DMS79 treated with DMSO at 0.1 percent for 48 hours (cell line): ENCODE measurements at places on chromosomes 16 and 17.

DNA sequence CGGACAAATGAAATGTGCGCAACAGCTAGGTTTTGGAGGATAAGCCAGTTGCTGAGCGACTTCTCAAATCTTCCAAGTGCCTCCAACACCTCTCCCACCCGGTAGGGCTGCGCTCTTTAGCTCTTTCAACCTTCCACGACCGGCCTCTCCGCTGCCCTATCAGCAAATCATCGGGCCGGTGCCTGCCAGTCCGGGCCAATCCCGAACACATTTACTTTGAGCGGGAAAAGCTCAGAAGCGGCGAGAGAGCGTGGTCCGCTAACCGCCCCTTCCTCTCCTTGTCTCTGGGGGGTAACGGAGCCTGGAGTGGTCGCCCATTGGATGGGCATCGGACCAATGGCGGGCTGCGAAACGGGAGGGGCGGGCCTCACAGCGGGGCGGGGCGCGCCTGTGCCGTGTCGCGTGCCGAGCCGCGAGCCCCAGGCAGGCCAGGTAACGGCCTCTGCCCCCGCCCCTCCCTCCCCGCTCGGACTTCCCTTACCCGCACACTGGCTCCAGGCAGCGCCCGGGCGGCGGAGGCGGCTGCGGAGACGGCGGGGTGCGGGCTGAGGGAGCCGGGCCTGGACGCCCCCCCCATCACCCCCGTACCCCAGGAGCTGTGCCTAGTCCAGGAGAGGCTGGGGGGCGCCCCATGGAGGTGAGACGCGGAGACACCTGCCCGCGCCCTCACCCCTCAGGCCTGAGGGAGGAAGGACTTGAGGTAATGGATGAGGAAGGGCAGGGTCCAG lies at the start of gene MEIOC:
Gene MEIOC (plus strand): TSS at position 486 of the 728 bp plus-strand sequence. CDS start 146 bp downstream, at position 632.
- no peak for DNase-seq

DNA sequence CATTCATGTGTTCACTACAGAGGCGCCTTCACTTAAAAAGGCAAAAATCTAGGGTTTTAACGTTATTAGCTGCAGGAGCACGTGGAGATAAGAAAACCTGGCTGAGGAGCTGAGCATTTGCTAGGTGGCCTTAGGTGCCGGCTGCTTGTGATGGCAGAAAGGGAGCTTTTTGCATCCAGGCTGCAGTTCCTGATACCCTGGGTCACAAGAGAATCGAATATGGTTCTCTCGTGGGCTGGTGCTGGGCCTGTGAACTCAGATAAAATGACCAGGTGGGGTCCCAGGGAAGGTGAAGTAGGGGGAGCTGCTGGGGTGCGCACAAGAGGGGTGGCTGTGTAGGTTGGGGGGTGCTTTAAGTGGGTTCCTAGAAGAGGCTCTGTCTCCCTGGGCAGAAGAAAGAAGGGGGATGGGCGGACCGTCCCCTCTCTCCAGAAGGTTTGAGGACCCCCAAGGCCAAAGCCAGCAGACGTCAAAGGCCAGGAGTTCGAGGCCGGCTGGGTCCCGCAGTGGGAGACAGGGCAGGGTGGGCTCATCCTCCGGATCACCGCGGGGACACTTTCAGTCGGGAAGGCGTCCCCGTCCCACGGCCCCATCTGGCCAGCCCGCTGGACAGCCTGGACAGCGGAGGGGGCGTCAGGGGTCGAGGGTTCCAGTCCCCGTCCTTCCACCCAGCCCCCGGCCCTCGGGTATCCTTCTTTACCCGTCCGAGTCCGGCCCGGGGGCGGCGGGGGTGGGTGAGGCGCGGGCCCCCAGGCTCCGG lies 740 bp upstream of the CMIP start:
- DNase-seq, result no peak

- no peak for DNase-seq
Observed at GRCh38 chr17:82668631-82669099, 20.4 kb upstream of the WDR45B start.

GRCh38 chr17:63024716-63025115 lies 58.7 kb downstream of the TANC2 start:
- no peak for DNase-seq

DNA sequence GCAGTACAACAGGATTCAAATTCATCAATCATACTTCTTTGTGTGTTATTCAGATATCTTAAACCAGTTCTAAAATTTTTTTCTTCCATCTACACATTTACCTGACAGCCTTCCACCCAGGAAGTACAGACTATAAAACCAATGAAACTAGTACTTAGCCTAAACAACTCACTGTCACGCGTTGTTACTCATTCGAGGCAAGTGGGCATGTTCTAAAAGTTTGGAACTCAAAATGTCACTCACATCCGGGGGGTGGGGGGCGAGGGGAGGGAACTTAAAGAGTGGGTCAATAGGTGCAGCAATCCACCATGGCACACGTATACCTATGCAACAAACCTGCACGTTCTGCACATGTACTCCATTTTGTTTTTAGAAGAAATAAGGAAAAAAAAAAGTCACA lies 90.4 kb upstream of the PLEKHM1 start:
- DNase-seq, result no peak

DNA sequence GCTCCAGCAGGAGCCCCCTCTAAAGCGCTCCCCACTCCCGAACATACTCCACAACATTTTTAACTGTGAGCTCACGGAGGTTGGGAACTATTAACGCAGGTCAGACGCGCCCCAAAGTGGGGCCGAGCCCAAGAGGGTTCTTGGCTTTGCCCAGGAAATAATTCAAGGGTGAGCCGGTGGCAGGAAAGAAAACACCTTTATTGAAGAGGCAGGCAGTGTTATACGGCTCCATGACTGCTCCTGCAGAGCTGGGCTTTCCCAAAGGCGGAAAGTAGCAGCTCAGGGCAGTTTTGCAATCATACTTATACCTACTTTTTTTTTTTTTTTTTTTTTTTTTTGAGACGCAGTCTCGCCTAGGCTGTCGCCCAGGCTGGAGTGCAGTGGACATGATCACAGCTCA lies 6.2 kb downstream of the ADCY9 start:
- no peak for DNase-seq

DNA sequence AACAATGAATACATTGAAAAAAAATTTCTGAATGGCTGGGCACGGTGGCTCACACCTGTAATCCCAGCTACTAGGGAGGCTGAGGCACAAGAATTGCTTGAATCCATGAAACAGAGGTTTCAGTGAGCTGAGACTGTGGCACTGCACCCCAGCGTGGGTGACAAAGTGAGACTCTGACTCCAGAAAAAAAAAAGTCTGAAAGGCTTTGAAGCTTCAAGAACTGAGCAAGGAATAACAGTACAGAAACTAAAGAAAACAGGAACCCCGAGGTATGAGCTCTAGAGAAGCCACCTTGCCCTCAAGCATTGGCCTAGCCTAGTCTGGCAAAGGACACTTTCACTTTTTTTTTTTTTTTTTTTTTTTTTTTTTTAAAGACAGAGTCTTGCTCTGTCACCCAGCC lies 45.0 kb downstream of the TEX2 start:
- no peak for DNase-seq

DNA sequence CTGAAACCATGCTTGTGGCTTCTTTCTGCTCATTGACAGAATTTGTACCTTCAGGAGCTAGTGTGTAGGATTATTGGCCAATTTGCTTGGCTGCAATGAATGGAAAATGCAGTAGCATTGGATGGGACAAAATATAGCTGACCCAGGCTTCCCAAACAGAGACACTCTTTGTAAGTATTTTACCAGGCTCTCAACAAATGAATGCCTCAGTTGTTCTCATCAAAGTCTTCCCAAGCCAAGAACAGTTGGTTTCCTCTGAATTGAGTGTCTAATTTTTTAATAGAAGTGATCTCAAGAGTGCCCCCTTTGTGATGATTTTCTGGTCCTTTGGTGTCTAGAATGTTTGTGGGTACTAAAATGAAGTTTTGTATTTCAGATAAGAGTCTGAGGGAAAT lies 140.9 kb downstream of the SHISA9 start:
- DNase-seq, result no peak

DNA sequence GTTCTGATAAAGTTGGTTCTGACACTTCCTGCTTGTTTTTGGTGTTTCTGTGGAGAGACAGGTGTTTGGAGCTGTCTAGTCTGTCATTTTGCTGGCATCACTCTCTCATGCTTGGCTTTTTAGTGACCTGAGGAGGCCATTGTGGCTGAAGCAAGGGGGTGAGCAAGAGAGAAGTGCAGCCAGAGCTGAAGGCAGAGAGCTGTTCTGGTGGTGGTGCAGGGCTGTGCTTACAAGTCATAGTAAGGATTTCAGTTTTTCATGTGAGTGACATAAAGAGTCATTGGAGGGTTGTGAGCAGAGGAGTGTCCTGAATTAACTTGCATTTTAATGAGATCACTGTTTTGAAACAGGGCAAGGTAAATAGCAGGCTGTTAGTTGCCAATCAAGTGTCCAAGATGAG lies 97.5 kb downstream of the CHD9 start:
- DNase-seq, result no peak

DNA sequence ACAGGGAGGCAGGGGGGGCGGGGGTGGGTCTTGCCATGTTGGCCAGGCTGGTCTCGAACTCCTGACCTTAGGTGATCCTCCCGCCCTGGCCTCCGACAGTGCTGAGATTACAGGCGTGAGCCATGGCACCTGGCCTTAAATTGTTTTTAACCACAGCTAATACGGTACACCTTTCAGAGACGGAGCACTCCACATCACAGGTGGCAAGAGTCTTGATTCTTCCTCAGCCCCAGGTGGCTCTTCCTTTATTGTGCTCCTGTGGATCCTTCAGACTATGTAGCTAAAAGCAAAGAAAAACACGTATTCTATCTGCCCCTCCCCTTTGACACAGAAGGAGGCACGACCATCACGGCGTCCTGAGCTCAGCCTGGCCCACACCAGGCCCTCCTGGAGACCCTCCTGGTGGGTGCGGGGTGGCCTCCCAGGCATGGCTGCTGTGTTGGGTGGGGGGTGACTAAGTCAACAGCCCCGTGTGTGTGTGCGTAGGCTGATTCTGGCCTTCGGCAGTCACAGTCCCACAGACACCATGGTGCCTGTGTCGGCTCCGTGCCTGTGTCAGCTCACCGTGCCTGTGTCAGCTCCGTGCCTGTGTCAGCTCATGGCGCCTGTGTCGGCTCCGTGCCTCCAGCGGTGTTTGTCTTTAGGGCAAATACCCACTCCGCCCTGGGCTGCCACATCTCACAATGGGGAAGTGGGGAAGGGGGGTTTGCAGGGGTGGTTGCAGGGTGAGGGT lies 10.8 kb upstream of the SECTM1 start:
- DNase-seq, result no peak

GRCh38 chr16:20807862-20808261 lies 1.5 kb downstream of the REXO5 start:
- DNase-seq, result no peak

DNA sequence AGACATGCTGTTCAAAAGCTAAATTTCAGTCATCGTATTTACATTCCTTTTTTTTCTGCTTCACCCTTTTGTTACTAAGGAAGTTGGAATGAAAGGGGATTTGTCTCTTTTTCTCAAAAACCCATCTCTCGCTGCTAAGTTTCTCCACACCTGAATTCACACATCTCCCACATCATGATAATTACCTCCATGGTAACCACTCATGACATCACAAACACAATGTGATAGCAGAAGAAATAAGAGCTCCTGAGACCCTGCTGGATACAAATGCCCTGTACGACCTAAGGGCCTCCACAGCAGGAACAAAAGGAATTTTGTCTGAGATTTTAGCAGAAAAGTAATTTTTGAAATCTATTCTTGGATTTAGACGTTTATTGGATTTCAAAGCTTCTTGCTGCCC lies 82.6 kb upstream of the GNAO1 start:
- DNase-seq, result peak; percentile 9

GRCh38 chr16:57422026-57422944 lies 17.7 kb downstream of the CCL17 start:
- no peak for DNase-seq
